ENCODE measurements at places on chromosomes 7 and 10.

- DNase-seq = no peak
Measured at GRCh38 chr10:17669185-17669872, 25.4 kb downstream of the STAM start.

DNA sequence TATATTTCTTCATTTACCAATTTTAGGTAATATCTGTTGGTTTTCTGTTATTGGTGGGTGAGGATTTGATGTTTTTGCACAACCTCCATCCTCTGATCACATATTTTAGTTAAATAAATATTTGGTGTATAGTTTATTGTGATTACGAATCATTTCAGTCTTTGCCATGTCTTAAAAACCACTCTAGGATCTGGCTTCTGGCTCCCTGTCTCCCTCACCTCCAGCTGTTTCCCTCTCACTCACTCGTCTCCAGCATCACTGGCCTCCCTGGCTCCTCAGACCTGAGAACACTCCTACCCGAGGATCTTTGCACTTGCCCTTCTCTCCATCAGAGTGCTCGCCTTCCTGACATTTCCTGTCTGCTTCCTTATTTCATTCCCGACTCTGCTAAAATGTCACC is 50.7 kb upstream of the NRF1 start:
- no peak for DNase-seq

DNA sequence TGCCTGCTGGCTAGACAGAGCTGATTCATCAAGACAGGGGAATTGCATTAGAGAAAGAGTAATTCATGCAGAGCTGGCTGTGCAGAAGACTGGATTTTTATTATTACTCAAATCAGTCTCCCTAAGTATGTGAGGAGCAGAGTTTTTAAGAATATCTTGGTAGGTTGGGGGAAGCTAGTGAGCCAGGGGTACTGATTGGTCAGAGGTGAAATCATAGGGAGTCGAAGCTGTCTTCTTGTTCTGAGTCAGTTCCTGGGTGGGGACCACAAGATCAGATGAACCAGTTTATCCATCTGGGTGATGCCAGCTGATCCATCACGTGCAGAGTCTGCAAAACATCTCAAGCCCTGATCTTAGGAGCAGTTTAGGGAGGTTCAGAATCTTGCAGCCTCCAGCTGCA is 39.8 kb downstream of the FOXI2 start:
- DNase-seq = no peak

- DNase-seq = no peak
Measured at GRCh38 chr7:38299275-38299931, 26.0 kb upstream of the TARP start.

DNA sequence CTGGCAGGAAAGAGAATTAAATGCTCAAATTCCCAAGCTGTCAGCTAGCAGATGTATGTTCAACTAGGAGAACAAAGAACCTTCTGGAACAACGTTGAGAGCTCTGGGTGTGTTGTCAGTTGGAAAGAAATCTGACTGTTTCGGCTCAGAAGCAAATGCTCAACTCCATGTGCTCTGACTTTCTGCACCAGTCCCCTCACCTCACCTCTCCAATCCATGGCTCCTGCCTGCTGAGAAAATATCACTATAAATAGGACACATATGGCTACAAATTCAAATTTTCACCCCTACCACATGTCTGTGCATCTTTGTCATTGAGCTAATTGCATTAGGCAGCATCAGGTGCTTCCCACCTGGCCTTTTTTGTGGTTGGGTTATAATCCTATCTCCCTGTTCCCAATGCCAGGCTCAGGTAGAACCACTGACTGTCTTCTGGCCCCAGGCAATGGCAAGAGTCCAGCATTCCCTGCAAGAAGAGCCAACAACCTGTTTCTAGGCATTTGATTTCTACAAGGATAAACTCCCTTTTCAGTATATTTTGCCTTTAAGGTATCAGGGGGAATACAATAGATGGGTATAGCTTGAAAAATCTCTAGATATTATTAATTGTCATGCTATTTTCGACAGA is 142.6 kb upstream of the LSM8 start:
- DNase-seq = no peak

DNA sequence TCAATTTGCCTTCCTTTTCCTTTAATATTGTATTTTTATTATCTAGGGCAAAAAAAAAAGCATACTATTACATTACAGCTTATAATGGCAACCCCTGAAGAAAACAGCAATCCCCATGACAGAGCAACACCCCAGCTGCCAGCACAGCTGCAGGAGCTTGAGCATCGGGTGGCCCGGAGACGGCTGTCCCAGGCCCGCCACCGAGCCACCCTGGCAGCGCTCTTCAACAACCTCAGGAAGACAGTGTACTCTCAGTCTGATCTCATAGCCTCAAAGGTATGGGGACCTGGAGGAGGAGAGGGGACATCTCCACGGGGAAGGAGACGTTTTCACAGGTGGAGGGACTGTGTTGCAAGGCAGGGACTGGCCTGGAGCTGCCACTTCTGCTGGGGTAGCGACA is 6.8 kb downstream of the STRA8 start:
- DNase-seq = no peak

DNA sequence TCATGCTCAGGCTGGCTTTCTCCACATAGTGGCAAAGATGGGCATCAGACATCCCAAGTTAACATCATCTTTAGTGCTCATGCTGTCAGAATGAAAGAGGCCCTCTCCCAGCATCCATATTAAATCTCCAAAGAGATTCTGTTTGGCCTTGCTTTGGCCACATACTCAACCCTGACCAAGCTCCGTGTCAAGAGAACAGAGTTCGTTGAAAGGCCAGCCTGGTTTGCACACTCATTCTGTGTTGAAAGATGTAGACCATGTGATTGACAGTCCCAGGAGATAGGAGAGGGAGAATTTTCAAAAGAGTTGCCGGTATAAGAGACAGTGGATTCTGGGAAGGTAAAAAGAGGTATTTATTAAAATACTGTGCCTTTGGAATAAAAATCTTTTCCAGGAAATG is 19.7 kb downstream of the MET start:
- DNase-seq = no peak

DNA sequence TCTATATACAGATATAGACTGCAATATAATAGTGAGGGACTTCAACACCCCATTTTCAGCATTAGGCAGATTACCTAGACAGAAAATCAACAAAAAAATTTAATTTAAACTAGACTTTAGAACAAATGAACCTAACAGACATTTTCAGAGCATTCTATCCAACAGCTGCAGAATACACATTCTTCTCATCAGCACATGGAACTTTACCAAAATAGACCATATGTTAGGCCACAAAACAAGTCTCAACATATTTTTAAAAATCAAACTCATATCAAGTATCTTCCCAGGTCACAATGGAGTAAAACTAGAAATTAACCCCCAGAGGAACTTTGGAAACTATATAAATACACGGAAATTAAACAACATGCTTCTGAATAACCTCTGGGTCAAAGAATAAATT is 169.6 kb downstream of the MTERF1 start:
- DNase-seq = no peak

GRCh38 chr7:152862006-152862405 is 102.5 kb downstream of the ACTR3B start:
- DNase-seq = no peak

DNA sequence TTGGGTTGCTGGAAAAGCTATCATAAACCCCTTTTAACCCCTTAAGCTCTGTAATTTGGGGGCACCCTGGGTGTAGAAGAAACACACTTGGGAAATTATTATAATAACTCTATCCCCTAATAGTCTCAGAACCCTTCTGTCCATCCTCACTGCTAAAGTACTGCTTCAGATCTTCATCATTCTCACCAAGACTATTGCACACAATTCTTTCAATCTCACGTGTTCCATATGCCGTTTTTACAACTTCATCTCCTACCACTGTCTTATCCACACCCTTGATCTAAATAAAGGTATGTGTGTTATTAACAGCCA is 15.8 kb downstream of the ANKRD22 start:
- no peak for DNase-seq

DNA sequence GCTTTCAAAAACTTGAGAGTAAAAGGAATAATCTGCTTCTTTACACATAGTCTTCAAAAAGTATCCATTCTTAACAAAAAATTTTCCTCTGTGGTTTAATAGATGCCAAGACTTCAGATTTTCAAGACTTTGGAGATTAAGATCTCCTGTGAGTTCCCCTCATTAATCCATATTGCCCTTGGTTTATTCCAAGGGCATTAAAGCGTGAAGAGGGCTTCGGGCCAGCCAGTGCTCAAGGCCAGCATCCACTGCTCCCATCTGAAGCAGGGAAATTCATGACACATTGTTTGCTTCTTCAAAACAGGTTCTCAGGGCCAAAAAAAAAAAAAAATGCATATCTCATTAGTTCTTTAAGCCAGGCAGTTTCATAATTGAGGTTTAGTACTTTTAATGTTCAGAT is 137.3 kb upstream of the RHOBTB1 start:
- no peak for DNase-seq

- DNase-seq = no peak
Measured at GRCh38 chr7:46285878-46286277, 364.8 kb upstream of the IGFBP3 start.

DNA sequence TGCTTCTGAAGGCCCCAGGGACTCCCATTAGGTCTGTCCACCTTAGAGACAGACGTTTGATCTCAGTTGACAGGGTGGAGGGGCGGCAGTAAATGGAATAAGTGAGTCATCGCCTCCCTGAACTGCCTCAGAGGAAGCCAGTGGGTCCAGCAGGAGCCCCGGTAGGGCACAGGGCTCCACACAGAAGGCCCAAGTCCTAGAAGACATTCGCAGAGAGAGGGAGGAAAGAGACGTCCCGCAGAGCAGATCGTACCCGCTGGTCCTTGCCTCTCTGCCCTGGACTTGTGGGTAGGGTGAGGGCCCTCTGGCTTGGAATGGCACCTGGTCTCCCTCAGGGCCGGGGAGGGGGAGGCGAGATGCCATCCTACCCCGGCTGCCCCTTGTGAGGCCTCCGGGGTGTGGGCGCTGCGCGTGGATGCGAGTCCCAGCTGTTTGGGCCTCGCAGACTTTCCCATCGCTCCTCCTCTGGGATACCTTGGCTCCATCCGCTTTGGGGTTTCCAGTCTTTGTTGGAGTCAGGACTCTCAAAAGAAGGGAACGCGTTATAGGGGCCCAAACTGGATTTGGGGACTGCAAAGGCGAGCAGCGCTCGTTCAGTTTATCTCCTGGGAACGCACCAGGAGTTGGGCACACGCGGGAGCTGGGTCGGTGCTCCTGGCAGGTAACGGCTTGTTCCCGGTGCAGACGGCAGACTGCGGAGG is 5.1 kb downstream of the TLX1 start:
- DNase-seq = no peak

DNA sequence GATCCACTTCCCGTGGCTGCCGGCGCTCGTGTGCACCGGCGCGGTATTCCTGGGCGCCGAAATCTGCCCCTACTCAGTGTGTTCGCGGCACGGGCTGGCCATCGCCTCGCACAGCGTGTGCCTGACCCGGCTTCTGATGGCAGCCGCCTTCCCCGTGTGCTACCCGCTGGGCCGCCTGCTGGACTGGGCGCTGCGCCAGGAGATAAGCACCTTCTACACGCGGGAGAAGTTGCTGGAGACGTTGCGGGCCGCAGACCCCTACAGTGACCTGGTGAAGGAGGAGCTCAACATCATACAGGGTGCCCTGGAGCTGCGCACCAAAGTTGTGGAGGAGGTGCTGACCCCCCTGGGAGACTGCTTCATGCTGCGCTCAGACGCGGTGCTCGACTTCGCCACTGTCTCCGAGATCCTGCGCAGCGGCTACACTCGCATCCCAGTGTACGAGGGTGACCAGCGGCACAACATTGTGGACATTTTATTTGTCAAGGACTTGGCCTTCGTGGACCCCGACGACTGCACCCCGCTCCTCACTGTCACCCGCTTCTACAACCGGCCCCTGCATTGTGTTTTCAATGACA is 1.3 kb downstream of the CNNM1 start:
- DNase-seq = no peak

GRCh38 chr7:121138262-121138933 is 149.9 kb downstream of the CPED1 start:
- DNase-seq = peak; percentile 88

- DNase-seq = no peak
Measured at GRCh38 chr7:111101856-111102646, 11.1 kb downstream of the LRRN3 start.

DNA sequence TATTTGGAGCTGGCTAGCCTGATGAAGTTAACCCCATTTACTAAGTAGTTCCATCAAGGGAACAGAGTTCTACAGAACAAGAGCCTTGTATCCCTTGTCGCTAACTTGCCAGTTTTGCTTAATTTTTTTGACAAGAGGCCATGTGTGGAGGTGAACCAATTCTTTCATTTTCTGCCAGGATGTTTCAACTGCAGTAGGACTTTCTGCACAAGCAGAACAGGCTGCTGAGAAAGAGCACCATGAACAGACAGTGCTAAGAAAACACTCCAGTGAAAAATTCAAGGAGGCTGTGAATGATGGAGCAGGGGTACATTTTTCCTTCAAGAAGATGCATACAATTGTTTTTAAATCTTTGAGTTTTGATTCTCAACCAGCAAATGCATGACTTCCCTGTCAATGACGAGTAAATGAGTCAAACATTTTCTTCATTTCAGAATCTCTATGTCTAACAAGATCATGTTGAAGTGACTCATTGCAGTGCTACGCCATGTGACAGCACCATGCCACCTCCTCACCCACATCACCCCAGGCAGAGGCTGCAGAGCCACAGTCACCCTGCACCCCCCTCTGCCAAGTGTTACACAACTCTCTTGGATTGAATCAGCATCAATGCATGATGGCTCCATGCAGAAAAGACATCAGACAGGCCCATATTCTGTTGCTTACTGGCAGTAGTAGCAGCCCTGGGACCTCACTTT is 193.1 kb downstream of the COBL start:
- no peak for DNase-seq

DNA sequence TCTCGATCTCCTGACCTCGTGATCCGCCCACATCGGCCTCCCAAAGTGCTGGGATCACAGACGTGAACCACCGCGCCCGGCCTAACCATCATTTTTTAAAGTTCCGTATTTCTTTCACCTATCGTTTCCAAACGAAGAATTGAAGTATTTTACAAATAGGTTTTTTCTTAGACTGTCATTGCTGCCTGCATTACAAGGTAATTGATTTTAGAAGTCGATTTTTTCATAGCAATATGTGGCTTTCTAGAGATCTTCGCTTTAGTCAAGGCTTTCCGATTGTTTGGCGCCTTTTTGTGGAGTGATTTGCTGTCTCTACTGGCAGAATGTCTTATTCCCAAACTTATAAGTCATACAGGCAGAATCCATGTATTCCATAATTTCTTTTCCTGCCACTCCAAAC is 109.2 kb downstream of the TRIL start:
- DNase-seq = no peak

DNA sequence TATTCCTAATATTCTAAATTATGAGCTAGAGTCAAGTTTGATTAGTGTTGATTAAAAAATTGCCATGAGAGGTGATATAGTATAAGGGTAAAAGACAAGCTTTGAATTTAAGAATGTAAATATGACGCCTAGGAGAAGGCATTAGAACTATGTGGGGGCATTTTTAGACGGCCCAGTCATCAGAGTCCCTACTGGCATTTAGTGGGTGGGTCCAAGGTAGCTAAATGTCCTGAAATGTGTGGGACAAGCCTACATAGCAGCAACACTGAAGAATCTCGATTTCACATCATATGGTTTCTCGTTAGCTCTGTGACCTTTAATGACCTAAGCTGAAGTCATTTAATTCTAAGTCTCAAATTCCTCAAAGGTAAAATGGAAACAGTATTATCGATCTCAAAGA is 133.5 kb downstream of the SGMS1 start:
- DNase-seq = no peak

Data from NAMALWA (cell line).